ENCODE measurements at places on chromosomes 2 and 18.

DNA sequence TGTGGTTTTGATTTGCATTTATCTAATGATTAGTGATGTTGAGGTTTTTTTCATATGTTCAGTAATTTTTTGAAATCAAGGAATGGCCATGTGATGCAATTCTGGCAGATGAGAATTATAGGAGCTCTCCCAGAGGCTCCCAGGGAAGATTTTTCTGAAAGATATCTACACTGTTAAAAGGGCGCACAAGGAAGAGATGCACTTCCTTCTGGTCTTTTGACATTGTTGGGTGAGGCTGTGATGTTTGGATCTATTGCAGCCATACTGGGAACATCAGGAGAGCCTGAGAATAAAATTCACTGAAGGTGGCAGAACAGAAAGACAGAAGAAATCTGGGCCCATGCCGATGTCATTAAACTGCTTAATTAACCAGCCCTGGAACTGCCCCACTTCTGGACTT is 108.5 kb downstream of the DDX1 start:
- DNase-seq = no peak

- no peak for DNase-seq
Observed at GRCh38 chr18:55665506-55665905, 77.5 kb upstream of the TCF4 start.

DNA sequence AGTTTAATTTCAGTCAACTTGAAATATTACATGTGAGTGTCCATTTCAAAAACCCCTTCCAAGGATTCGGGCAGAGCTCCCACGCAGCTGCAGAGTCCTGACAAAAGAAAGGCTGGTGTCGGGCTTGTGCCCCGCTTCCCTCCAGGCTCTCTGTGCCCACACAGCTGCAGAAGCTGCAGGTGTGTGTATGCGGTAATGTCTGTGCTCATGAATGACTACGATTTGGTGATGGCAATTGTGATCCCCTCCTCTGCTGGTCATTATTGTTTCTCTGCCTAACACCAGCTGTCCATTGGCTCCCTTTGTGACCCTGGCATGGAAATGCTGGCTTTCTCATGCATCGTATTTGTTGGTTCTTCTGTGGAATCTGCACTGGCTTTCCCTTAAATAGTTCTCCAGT is 224.8 kb downstream of the NUP35 start:
- no peak for DNase-seq

DNA sequence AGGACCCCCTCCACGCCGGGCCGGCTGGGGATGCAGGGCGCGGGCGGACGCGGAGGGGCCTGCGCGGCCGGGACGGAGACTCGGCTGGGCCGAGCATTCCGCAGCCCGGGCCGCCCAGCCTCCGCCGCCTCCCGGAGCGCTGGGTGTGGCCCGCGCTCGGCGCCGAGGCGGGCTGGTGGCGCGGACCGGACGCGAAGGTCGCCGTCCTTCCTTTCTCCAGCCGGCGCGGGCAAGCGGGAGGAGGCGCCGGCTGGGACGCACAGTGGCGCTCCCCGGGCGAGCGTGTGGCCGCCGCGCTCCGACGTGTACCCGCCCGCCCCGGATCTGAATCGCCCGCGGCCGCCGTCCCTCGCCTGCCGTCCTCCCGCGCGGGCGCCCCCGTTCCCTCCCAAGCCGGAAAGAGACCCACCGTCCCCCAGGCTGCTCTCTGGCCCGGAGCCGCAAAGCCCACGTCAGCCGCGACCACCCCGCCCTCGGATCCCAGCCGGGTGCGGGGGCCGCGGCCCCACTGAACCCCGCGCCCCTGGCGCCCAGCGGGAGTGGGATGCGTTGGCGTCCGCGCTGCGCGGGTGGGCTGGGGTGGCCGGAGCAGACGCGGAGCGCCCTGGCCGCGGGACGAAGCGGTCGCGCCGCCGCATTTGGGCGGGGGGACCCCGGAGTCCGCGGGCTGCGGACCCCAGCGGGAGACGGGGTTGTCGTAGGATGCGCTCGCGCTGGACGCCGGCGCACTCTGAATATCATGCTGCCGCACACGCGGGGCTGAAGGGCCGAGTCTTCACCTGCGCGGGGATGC is 634 bp downstream of the SPATS2L start:
- DNase-seq = peak; percentile 8

GRCh38 chr2:16663121-16663905 is 2.3 kb downstream of the CYRIA start:
- no peak for DNase-seq

GRCh38 chr2:47715552-47715951 is 67.4 kb upstream of the MSH6 start:
- DNase-seq = no peak

GRCh38 chr2:73008766-73009135 is 62.8 kb downstream of the SFXN5 start:
- no peak for DNase-seq

GRCh38 chr2:157596992-157597681 is 31.5 kb downstream of the ACVR1C start:
- DNase-seq = peak; percentile 52

DNA sequence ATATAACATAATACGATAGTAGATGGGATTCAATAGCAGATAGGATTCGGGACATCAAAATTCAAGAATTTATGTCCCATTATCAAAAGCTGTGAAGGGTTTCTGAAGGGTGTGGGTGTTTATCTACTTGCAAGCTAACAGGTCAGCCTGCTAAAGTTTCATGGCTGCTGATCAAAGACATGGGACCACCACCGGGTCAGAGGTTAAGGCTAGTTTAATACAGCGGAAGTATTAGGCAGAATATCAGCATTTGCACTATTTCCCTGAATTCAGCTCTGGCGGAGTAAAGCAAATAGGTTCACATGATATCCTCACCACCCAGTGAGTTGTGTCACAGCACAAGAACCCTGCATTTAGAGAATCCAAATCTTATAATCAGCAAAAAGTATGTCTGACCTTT is 82.5 kb downstream of the DSEL start:
- DNase-seq = no peak

- DNase-seq = no peak
Observed at GRCh38 chr2:43326101-43326825, 99.9 kb upstream of the ZFP36L2 start.

GRCh38 chr2:153963256-153963655 is 91.5 kb downstream of the GALNT13 start:
- no peak for DNase-seq

- DNase-seq = no peak
Observed at GRCh38 chr18:68714366-68714711, 569 bp downstream of the TMX3 start.

DNA sequence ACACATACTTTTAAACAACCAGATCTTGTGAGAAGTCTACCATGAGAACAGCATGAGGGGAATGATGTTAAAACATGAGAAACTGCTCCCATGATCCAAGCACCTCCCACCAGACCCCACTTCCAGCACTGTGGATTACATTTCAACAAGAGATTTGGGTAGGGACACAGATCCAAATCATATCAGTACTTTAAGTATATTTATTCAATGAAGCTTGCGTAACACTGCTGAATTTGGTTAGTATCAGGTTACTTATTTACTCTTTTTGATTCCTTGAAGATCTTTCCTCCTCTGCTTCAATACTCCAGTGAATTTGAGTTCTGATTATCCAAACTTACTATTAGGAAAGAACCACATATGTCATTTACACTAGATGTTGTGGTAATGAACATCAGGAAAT is 418.6 kb downstream of the PIK3C3 start:
- DNase-seq = no peak

DNA sequence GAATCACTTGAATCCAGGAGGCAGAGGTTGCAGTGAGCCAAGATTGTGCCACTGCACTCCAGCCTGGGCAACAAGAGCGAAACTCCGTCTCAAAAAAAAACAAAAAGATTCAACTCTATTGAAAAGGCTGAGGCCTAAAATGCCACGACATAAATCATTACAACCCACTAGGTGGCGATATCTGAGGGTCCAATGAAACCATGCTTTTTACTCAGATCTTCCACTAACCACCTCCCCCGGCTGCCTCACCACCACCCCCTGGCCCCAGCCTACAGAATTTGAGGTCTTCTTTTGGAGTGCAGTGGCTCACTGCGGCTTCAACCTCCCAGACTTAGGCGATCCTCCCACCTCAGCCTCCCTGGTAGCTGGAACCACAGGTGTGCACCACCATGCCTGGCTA is 57.5 kb downstream of the AP1S3 start:
- peak; percentile 44 for DNase-seq

DNA sequence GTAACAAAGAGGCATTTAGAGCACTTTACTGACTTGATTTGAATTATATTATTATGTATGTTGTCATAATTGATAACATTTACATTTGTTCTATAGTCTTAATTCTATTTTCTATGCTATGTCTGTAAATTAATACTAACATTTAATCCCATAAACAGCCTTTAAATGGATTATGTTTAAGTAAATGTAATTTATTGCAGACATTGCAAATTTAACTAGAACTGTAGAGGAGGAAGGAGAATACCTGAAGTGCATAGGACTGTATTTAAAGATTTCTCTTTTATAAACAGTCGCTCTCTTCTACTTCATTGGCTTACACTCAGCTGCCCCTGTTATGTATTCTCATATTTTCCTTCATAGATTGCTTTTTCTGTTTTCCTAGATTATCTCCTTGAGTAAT is 92.4 kb downstream of the SPAG16 start:
- no peak for DNase-seq

DNA sequence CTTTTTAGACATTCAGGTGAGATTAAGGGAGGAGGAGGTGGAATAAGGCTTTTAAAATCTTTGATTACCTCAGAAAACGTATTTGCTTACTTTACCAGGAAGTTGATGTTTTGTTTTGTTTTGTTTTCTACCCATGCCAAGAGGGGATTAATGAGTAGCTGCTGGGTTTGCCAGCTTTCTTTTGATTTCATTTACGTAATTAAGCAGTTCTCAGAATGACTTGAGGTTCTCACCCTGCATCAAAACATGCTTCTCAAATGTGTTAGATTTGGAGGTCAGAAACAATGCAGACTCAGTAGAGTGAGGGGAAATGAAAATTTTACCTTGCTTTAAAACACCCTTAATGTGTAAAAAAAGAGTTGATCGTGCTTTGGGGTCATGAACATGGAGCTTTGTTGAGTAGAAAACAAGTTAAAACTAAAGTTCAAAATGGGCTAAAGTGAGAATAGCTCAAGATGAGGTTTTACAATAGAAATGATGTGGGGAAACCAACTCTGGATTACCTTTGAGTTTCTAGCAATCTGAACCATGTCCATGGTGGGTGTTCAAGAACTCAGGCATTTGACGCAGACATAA is 217.1 kb upstream of the EPAS1 start:
- no peak for DNase-seq

- no peak for DNase-seq
Observed at GRCh38 chr2:229179628-229180027, 91.5 kb downstream of the PID1 start.

DNA sequence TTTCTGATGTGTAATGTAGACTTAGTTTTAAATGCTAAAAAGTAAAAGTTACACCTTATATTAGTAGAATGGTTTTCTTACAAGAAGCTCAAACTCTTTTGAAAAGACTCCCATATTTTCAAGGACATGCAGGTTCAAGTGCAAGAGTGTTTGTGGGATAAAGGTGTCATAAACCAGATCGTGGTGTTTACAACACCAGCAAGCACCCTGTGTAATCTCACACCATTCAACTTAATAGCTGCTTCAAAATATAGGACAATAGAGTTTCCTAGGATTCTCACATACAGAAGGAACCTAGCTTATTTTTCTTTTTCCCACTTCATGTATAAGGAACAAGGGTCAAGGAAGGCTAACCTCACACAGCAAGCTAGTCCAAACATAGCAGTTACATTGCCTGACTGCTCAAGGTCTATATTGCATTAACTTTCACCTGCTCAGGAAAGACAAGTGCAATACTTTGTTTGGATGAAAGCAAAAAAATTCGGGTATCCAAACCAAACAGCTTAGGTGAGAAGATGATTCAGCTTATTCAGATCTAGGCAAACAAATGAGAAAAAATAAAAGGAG is 172.3 kb downstream of the IKZF2 start:
- no peak for DNase-seq

- DNase-seq = no peak
Observed at GRCh38 chr2:241767464-241768250, 9.0 kb upstream of the GAL3ST2 start.

DNA sequence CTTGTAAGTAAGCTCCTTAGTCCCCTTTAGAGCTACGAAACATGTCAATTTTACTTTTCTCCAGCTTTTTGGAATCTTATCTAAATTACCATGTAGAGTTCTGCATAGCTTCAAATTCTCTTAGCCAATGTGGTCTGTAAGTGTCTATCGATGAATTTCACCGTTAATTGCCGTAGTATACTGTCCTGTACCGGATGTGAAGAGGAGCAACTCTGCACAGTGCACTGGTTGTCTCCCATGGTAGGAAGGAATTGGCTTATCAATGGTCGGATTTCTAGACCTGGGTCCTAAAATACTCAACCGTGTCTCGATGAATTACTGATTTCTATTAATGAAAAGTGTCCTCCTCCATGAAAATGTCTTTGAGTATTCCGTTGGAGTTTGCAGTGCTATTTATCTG is 1.9 kb downstream of the NOP58 start:
- no peak for DNase-seq

DNA sequence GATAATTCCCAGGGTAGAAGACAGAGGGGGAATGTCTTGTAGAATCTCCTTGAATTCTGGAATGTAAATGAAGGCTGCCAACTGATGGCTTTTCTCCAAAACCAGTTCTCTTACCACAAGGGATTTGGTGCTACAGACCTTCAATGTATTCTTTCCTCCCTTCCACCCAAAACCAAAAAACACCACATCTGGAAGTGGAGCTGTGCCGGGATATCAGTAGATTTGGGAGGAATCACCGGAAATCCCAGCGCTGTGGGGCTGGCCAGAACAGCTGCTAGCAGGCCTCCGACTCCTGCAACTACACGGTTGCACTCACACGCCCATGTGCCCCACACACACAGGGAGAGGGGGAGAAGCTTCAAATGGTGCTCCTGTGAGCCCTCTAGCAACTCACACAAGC is 45.7 kb downstream of the RPL31 start:
- no peak for DNase-seq

- no peak for DNase-seq
Observed at GRCh38 chr18:22789052-22789451, 144.1 kb upstream of the RBBP8 start.

GRCh38 chr18:6857300-6857699 is 127.8 kb downstream of the ARHGAP28 start:
- no peak for DNase-seq

DNA sequence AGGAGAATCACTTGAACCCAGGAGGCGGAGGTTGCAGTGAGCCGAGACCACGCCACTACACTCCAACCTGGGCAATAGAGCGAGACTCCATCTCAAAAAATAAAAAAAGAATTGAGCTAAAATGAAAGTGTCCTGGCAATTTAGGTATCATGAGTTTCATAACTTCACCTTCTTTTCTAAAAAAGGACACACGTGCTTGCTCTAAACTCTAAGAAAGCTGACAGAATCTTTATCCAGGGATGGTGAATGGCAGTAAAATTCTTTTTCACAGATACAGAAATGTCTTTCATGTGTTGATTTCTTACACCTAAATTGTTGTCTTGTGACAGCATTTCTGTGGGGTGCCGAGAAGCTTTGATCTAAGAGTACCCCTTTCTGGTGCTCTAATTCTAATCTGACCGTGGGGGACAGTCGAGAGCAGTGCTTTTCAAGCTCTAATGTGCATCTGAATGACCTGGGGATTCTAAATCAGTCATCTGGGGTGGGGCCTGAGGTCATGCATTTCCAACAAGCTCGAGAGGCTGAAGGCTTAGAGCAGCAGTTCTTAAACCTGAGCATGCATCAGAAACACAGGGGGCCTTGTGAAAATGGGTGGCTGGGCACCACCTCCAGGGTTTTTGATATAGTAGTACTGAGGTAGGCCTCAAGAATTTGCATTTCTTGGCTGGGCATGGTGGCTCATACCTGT is 42.1 kb upstream of the REL start:
- DNase-seq = peak; percentile 13

GRCh38 chr2:141399270-141399669 is 731.5 kb downstream of the LRP1B start:
- DNase-seq = no peak

Data from CD4-positive, alpha-beta T cell treated with Interleukin-1 beta for 1 hour (primary cell).